ENCODE measurements at places on chromosomes 13 and 19. TPM values are rescaled to one million over a fixed set of nuclear protein-coding genes. Genes with fewer than 3 reads are reported as not detected.

The CLEC11A gene
- total RNA-seq: 164 TPM

The HCST gene
- 1.1 TPM for total RNA-seq

The C13orf42 gene
- total RNA-seq: not detected

The CYP2F1 gene
- not detected for total RNA-seq

DNA sequence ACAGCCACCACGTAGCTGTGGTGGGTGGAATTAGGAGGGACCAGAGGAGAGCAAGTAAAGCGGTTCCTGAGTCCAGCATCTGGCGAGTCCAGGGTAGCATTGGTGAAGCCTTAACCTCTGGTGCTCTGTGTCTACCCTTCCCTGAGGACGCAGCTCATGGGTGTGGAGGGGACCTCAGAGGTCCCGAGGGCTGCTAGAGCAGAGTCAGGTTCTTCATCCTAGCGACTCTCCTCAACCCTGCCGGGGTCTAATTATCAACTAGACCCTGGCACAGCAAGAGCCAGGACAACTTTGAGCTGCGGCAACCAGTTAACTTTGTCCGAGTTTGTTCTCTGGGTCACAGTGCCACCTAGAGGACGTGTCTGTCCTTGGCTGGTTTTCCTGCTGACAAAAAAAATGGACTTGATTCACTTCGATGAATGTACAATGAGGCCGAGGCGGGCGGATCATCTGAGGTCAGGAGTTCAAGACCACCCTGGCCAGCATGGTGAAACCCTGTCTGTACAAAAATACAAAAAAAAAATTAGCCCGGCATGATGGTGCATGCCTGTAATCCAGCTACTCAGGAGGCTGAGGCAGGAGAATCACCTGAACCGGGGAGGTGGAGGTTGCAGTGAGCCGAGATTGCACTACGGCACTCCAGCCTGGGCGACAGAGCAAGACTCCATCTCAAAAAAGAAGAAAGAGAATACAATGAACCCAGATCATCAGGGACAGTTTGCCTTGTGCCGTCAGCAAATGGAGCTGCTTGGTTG is 25.0 kb downstream of the TSSK6 start:
- DNase-seq: peak; percentile 75

- DNase-seq: no peak
Observed at GRCh38 chr19:17648097-17648660, 40.0 kb downstream of the UNC13A start.

DNA sequence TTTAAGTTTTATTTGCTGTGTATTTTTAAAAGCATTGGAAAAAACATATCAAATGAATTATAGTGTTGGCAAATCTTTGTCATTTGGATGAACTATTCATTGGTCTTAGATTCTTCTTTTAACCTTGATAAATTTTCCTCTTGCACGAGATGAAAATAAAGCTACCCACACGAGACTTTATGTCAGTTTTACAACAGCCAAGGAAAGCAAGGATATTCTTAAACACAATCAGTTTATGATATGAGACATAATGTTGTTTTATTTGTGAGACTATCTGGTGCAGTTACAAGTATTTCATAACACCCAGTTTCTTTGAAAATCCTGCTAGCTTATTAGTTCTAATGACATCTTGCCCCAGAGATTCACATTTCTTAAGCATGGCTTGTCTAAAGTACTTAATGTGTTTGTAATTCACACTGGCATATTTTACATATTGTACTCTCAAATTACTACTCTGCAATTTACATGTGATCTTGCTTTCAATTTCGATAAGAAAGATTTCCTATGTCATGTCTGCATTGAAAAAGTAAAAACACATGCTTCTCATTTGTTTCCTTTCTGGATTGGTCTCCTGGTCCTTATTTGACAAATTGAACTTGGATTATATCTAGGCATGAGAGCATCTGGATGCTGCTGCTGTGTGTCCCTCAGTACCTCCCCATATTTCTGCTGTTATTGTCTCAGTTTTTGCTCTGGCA is 955.5 kb upstream of the PCDH9 start:
- no peak for DNase-seq

DNA sequence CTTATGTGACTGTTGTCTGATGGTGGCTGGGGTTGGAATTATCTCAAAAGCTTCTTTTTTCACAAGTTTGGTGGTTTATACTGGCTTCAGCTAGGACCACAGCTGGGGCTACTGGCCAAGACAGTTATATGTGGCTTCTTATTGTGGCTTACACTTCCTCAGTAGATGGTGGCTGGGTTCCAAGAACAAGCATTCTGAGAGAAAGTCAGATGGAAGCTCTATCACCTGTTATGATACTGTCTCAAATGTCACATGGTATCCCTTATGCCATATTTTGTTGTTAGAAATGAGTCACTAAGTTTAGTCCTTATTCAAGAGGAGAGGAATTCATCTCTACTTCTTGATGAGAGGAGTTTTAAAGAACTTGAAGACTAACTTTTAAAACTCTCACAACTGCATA is 41.6 kb downstream of the NDFIP2 start:
- DNase-seq: peak; percentile 19

DNA sequence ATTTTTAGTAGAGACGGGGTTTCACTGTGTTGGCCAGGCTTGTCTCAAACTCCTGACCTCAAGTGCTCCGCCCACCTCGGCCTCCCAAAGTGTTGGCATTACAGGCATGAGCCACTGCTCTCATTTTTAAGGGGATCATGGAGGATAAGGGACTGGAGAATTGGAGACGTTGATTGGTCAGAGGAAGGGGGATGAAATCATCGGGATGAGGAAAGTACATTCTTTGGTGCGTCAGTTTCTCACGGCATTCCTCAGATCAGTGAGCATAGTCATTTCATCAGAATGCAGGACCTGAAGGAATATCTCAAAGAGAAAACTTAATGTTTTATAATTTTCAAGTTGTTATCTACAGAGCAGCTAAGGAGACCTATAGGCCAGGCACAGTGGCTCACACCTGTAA is 14.0 kb downstream of the ZNF114 start:
- DNase-seq: peak; percentile 91

DNA sequence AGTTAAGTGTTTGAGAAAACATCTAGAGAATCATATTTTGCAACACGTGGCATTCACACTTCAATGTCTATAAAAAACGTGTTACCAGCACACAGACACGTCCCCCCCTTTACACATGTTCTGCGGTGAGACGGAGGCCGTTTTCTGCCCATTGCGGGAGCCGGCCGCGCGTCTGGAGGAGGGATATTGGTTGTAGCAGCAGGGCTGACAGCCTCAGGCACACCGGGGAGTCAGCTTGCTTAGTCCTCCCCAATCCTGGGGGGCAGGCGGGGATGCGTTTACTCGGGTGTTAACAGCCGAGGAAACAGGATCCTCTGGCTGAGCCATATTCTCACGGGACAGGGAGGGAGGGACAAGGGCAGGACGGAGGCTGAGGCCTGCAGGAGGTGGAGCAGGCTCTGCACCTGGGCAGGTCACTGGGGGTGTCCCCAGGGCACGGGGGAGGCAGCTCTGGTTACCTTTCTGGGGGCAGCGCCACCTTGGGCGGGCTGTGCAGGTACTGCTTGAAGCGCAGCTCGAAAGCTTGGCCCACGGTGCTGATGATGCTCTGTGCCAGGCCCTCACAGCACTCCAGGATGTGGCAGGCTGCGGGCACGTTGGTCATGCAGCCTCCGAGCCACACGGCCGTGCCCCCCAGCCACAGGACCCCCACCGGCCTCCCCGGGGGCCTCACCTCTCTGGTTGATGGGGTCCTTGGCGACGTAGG is 25.0 kb downstream of the SHC2 start:
- DNase-seq: no peak

- no peak for DNase-seq
Observed at GRCh38 chr13:33467556-33467955, 182.0 kb upstream of the STARD13 start.

GRCh38 chr13:39692660-39693438 is 37.4 kb downstream of the COG6 start:
- no peak for DNase-seq

- DNase-seq: no peak
Observed at GRCh38 chr13:99415014-99415650, 86.1 kb upstream of the TM9SF2 start.

DNA sequence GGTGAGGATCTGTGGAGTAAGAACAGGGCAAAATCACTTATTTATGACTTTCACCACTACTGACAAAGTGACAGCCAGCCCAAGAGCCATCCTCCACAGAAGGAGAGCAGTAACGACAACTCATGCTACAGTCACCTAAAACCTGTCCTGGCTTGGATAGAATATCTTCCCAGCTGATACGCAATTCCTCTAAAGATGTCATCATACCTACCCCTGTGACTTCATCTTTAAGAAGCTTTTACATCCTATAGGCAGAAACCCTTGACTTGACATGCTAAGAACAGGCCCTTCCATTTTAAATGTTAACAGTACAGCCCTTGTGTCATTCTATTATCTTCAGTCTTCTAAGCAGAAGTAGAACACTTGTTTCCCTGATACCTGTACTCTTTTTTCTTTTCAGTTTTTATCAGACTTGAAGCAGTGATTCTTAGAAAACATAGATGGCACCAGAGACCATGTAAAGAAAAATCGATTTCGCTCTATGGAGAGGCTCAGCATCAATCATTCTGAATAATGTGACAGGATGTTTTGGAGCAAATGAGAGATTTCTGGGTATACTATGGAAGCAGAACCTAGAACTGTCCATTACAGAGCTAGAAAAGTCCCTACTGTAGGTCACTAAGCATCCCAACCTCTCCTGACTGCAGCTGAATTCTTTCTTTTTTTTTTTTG is 20.1 kb downstream of the STOML3 start:
- no peak for DNase-seq

DNA sequence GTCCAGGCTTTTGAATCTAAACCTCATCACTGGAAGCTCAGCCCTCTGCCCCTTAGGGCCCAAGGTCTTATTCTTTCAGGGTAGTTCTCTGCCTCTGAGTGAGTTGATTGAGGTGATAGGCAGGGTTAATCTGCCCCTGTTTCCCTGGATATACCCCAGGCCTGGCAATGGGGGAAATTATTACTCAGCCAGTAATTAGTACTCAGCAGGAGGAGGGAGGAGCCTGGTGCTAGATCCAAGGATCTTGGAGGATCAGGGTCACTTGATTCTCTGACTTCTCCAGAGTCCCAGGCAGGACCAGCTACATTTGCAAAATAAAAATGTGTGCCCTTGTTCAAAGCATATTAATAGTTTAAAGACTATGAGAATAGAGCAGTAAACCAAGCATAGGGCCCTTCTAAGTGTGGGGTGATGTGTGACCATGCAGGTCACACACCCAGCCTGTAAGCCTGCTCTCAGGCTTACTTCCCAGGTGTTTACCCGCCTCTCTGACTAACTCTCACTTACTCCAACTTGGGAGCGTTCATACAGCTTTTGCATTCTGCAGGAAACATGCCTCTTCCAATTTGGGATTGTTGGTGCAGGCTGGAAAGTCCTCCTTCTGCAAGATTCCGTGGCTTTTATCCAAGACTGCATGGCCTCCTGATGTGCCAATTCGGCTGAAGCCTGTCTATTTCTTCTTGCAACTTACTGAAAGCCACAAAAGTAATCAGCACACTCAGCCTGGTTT is 7.9 kb upstream of the STK24 start:
- no peak for DNase-seq

DNA sequence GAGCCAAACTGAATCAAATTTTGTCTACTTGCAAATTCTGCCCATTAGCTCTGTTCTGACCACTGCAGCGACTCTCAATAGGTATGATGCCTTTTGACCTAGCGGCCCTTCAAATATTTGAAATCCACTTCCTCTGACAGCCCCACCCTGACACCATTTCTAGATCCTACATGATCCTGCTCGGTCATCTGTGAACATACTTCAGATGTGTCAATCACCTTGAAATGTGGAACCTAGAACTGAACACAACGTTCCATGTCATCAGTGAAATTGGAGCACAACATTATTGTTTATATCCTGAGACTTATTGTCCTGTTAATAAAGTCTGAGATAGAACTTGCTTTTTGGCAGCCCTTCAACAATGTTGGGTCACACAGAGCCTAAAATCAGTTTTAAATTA is 98.2 kb downstream of the UBL3 start:
- DNase-seq: no peak

DNA sequence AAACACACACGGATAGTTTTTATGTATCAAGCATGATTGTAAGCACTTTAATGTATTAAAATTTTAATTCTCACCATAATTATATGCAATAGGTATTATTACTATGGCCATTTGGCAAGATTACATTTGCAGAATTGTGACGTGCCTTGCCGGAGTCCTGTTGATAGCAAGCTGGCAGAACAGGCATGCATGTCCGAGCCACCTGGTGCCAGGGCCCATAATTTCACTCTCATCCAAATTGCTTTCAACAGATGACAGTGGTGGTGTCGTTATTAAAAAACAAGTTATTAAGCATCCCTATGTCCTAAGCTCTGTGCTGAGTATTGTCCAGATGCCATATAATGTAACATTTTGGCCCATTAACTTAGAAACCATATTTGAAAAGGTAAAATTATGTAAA is 374.3 kb downstream of the FOXO1 start:
- no peak for DNase-seq

GRCh38 chr19:35484252-35485036 is 5.8 kb downstream of the KRTDAP start:
- DNase-seq: no peak

DNA sequence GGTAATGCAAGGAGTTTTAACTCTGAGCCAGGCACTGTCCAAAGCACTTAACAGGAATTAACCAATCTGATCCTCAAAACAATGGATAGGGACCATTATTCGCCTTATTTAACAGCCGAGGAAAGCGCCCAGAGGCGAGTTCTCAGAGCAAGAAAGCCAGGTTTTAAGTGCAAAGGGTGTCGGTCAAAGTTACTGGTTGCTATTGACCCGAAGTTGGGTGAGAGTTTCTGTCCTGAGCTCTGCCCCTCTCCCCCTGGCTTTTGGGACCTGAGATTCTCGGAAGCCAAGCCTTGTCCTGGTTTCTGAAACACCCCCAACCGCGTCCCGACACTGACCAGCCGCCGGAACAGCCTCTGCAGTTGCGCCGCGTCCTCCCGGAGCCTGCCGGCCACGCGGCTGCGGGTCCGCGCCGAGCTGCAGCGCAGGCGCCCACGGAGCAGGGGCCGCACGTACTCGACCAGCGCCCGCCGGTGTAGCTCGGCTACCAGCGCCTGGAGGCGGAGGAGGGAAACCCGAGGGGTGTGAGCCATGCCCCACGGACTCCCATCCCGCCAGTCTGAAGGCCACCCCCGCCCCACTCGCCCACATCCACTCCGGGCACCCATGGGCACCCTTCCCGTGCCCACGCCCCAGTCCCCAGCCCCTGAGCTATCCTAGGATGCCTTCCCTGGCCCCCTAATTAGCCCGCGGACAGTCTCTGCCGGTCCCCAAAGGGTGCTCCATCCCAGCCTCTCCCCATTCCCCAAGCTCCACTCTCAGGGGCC is 27.8 kb downstream of the EXOC3L2 start:
- no peak for DNase-seq

DNA sequence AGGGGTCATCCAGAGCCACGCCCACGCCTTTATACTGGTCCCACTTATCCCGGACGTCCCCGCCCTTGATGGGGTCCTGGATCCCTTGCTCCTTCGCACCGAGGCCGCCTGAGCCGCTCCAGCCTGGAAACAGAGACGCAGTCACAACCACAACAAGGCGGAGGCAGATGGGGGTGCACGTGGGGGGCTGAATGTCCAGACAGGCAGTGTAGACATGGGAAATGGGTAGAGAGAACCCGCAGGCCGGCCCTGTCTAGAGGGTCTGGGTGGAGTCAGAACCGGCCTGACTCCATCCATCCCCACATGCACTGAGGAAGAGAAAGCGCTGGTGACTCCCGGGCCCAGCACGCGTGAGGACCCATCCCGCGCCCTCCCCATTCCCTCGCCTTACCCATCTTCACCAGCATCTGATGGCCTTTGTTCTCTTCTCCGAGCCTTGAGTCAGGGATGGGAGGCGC is 23.0 kb downstream of the CHERP start:
- no peak for DNase-seq

GRCh38 chr13:31032528-31033113 is 100.2 kb downstream of the TEX26 start:
- DNase-seq: no peak

Data from HFFc6 (cell line).